ENCODE measurements at places on chromosomes 1 and 21.

GRCh38 chr1:209416716-209417115 lies 166.8 kb upstream of the CAMK1G start:
- DNase-seq: no peak

- no peak for DNase-seq
Observed at GRCh38 chr1:227465256-227465655, 98.1 kb upstream of the ZNF678 start.

- no peak for DNase-seq
Observed at GRCh38 chr1:201296352-201296751, 13.0 kb downstream of the PKP1 start.

- no peak for DNase-seq
Observed at GRCh38 chr1:162390396-162391185, 9.1 kb downstream of the C1orf226 start.

DNA sequence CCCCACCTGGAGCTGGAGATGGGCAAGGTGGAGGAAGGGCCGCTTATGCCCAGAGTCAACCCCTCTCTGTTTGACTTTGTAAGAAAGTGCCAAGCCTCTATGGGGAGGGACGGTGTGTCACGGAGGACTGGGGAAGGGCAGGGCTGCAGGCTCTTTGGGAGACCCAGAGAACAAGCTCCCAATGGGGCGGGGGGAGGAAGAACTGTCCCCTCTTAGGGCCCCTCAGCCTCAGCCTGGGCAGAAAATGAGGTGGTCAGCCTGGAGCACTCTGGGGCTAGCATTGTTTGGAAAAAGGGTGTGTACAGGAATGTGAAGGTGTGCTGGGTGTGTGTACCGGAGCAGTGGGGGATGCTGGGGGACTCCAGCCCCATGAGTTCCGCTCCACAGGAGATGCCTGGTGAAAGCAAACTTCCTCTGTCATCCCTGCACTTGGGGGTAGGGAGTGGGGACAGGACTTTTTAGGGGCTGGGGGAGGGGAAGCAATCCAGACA lies 1.2 kb upstream of the INAVA start:
- DNase-seq: no peak

- no peak for DNase-seq
Observed at GRCh38 chr1:234765181-234765580, 155.2 kb upstream of the IRF2BP2 start.

- DNase-seq: no peak
Observed at GRCh38 chr1:47662068-47662467, 224.2 kb downstream of the FOXD2 start.
